ENCODE measurements at places on chromosomes 1 and 21.

- DNase-seq, result peak; percentile 40
These were observed 100.4 kb downstream of the GALNT2 start for GRCh38 chr1:230167419-230167852.

- DNase-seq, result no peak
These were observed 176.8 kb downstream of the HHIPL2 start for GRCh38 chr1:222370913-222371675.

- no peak for DNase-seq
These were observed 36.0 kb downstream of the KRTAP10-1 start for GRCh38 chr21:44503901-44504399.

- no peak for DNase-seq
These were observed 32.2 kb upstream of the FCRL3 start for GRCh38 chr1:157732755-157733154.

All from ureter (tissue), 1 donor.